ENCODE measurements at places on chromosomes 3 and 15.

- no peak for DNase-seq
Observed at GRCh38 chr15:99427668-99428361, 138.0 kb upstream of the MEF2A start.

DNA sequence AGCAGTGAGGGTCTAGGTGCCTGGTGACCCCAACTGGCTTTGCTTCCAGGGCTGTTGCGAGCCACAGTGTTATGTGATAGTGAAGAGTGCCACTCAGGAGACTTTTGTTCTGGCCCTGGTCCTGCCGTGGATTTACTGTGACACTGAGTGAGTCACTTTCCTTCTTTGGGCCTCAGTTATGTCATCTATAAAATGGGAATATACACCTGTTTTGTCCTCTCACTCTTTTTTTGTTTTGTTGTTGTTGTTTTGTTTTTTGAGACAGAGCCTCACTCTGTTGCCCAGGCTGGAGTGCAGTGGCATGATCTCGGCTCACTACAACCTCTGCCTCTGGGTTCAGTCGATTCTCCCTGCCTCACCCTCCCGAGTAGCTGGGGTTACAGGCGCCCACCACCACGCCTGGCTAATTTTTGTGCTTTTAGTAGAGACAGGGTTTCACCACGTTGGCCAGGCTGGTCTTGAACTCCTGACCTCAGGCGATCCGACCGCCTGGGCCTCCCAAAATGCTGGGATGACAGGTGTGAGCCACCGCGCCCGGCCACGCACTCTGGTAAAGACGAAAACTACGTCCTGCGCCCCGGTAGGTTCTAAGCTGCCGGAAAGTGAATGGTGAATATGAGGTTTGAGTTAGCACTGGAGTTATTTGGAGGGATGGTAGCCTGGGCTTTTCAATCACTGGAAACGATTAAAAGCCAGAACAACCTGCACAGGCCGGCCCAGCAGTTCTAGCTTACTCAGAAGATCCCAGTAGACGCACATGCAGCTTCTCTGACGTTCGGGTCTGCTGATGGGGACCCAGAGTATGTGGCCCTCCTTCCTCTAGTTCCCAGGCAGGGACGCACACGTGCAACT is 46.6 kb downstream of the BDH1 start:
- peak; percentile 57 for DNase-seq

GRCh38 chr3:103706671-103707070 is 1271.9 kb downstream of the ZPLD1 start:
- no peak for DNase-seq

GRCh38 chr3:53712817-53713388 is 133.3 kb downstream of the CHDH start:
- DNase-seq = no peak

GRCh38 chr3:72041076-72041475 is 256.1 kb upstream of the PROK2 start:
- no peak for DNase-seq

- DNase-seq = no peak
Observed at GRCh38 chr3:16441371-16441875, 72.1 kb downstream of the RFTN1 start.

GRCh38 chr3:188236271-188236670 is 82.3 kb downstream of the LPP start:
- no peak for DNase-seq

DNA sequence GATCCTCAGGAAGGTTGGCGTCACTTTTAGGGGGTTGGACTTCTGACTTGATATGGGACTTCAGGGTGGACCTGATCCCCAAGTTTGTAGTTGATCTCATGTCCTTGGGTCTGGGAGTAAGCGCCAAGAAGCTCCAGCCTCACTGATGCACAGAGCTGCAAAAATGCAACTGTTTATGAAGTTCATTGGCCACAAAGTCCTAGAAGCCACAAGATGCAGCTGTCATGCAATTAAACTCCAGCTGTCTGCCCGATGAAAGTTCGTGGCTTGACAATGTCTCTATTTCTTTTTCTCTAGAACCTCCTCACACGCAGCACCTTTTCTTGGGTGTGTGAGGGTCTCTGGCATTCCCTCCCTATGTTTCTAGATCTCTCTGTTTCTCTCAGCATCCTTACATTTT is 9.2 kb upstream of the ACAN start:
- DNase-seq = no peak

- DNase-seq = no peak
Observed at GRCh38 chr15:92061511-92062195, 208.1 kb downstream of the SLCO3A1 start.

- DNase-seq = no peak
Observed at GRCh38 chr3:76923485-76923884, 116.4 kb upstream of the ROBO2 start.

DNA sequence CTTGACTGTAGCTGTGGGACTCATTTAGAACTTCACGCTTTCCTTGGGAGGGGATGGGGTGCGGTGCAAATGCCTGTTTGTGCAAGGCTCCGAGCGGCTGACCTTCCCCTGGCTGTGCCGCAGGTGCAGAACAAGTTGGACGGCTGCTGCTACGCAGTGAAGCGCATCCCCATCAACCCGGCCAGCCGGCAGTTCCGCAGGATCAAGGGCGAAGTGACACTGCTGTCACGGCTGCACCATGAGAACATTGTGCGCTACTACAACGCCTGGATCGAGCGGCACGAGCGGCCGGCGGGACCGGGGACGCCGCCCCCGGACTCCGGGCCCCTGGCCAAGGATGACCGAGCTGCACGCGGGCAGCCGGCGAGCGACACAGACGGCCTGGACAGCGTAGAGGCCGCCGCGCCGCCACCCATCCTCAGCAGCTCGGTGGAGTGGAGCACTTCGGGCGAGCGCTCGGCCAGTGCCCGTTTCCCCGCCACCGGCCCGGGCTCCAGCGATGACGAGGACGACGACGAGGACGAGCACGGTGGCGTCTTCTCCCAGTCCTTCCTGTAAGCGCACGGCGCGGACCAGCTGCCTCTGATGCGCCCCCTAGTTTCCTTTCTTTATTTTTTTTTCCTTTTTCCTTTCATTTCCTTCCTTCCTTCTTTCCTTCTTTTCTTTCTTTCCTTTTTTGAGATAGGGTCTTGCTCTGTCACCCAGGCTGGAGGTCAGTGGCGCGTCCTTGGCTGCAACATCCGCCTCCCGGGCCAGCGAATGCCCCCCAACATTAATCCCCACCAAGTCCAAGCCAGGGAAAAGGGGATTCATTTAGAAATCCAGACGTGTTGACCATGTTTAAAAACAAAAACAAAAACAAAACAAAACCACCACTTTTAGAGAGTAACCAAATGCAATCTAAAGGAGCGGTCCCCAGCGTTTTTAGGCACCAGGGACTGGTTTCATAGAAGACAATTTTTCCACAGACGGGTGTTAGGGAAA is 42.7 kb downstream of the EIF2AK4 start:
- no peak for DNase-seq

- DNase-seq = no peak
Observed at GRCh38 chr3:118244761-118245160, 789.9 kb downstream of the IGSF11 start.

GRCh38 chr3:127588806-127589577 is 1.5 kb downstream of the TPRA1 start:
- DNase-seq = no peak

DNA sequence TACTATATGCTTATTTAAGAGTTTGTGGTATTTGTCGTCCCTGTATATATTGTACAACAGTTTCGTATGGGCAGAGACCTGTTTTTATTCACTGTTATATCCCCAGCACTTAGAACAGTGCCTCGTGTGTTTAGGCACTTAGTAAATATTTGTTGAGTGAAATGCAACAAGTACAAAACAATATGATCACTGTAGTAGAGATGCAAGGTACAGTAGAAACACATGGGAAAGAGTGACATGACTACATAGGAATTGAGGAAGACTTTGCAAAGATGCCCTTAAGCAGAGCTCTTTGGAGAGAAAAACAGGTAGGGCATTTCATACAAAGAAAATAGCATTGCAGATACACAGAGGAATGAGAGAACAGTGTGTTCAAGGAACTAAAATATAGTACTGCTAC is 18.3 kb downstream of the RASA2 start:
- DNase-seq = no peak

DNA sequence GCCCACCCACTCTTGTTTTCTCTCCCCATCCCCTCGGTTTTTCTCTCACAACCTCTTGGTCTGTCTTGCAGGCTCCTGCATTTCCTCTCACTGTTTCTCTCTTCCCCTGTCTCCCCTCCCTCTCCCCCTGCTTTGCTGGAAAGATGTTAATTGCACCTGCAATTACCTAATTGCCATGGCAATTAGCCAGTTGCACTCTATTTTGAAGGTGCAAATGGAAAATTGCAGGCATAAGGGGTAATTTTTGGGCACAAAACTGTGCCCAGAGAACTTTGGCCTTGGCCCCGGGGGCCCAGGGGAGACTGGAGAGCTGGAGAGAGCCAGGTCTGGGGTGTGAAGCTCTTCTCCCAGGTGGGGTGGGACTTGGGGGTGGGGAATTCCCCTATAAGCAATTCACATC is 164.5 kb upstream of the TLE3 start:
- no peak for DNase-seq

- no peak for DNase-seq
Observed at GRCh38 chr15:94951538-94951937, 720.2 kb downstream of the MCTP2 start.

DNA sequence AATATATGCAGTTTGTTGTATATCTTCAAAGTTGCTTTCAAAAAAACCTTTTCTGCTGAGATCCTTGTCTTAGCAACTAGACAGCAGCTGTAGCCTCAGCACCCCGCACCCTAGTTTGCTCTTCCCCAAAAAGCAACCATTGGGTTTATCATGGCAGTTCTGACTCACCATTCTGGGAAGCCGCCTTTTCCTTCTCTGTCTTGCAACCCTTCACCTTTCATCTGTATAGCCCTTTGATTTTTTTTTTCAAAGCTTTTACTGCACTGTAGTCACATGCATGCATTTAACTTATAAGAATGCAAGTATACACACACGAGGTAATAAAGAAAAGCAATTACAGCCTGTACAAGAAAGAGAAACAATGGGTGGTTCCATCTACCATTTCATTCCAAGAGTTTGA is 65.1 kb upstream of the THBS1 start:
- DNase-seq = no peak

GRCh38 chr3:169146179-169146665 is 517.3 kb downstream of the MECOM start:
- DNase-seq = no peak

DNA sequence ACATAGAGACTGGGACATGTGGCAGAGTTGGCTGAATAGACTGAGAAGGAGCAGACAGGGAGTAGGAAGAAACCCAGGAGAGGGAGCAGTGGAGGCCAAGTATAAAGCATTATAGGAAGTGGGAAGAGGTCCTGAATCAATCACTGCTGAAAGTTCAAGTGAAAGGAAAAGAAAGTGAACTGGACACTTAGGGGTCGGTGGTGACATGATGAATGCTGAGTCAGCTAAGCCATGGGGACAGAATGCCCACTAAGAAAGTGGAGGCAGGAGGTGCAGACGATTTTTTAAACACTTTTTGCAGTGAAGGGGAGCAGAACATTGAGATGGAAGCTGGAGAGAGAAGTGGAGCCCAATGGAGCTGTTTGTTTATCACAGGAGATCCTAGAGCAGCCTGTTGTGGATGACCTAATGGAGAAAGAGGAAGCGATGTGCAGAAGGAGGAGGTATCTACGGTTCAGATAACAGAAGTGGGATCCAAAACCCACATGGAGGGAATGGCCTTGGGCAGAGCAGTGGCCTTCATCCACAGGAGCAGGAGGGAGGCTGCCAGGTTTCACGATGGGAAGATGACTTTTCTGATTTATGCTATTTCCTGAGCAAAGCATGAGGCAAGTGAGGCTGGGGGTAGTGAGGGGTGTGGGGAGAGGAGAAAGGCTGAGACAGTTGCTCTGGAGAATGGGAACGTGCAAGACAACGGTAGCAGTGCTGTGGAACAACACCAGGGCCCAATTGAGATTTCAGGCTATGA is 208.2 kb downstream of the RPLP1 start:
- DNase-seq = no peak

GRCh38 chr3:88188436-88188835 is 38.7 kb downstream of the C3orf38 start:
- DNase-seq = peak; percentile 34

DNA sequence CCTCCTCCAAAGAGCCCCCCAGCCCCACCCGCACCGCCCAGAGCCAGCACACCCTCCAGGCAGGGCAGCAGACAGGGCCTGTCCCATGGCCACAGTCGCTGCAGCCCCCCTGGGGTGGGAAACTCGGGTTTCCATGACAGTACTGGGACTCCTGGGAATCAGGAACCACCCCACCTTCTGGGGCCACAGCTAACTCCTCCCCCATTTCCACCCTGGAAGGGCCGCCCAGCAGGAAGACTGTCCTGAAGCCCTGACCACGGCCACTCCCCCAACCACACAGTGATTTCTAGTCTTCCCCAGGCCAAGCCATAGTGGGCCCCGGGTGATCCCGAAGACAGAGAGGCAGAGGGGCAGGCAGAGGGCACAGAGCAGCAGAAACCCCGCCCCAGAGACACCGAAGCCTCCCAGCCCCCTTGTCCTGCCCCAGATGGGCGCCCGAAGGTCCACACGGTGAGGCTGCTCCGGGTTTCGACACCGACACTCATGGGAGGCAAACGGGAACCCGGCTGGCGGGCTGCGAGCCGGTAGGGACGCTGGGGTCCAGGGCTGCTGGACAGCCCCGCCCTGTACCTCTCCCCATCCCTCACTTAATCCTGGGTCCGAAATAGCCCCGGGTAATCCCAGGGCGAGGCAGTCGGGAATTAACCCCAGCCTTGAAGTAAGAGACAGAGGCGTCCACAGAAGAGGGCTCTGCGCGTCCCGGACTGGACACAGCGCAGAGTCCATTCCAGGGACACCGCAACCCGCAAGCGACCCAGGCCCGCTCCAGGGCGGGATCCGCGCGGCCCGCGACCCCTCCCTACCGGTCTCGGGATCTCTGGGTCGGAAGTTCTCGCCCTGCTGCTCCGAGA is 138.4 kb downstream of the NUP210 start:
- DNase-seq = no peak

DNA sequence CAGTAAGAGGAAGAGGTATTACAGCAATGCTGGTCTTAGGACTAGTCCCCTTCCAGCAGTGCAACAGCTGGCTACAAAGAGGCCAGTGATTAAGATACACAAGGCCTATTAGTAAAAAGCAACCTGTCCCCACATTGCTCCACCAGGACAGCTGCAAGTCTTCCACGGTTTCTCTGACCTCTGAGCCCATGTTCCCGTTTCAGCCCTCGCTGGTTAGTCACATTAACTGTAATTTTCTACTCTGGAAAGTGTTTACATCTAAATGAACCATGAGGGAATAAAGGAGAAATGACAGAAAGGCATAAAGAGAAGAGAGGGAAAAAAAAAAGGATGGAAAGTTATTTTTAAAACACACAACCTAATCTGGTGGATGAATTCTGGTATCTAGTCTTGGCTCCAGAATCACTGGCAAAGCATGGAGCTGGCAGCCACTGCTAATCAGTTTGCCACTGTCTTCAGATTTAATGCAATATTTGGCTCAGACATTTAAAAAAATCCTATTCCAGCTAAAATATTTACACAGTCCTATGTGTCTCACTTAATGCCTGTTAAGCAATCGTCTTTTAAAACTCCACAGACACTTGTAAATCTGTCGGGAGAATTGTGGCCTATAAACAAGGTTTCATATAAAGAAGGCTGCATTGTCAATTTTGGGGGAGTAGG is 154.9 kb downstream of the GREM1 start:
- DNase-seq = no peak
